DMS79 (cell line): ENCODE measurements at places on chromosomes 11 and 22.

DNA sequence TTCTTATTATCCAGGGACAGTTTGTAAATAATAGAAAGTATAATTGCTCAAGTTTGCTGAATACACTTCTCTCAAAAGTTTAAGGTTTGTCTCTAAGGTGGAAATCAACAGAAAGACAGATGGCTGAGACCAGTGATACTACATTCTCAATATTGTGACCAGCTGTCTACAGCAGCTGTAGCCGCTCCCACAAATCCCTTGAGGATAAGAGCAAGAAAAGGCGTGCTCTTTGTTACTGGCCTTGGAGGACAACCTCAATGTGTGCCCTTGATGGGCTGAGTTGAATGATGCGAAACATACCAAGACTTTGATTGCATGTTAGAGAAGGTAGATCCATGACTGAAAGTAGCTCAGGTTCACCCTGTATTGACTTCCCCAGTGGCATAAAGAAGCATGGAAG lies 6.1 kb downstream of the OR6M1 start:
- DNase-seq = no peak

- DNase-seq = no peak
Measured at GRCh38 chr11:19580646-19581045, 132.0 kb upstream of the NAV2 start.

DNA sequence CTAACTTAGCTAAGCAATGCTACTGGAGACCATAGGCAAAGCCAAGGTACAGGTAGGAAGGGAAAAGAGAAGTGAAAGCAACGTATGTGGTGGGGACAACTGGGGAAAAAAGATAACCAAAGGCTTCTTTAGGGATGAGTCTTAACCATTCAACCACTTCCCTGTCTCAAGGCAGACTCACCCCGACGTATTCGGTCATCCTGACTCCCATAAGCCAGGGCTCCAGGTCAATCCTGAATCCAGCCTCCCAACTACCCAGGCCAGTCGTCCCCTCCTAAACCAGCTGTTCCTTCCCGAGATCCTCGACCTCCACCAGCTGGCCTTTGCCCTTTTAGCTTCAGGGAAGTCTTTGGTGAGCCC lies 330 bp downstream of the ACP2 start:
- DNase-seq = no peak

- no peak for DNase-seq
Measured at GRCh38 chr11:134987223-134987768, 575.3 kb upstream of the B3GAT1 start.

DNA sequence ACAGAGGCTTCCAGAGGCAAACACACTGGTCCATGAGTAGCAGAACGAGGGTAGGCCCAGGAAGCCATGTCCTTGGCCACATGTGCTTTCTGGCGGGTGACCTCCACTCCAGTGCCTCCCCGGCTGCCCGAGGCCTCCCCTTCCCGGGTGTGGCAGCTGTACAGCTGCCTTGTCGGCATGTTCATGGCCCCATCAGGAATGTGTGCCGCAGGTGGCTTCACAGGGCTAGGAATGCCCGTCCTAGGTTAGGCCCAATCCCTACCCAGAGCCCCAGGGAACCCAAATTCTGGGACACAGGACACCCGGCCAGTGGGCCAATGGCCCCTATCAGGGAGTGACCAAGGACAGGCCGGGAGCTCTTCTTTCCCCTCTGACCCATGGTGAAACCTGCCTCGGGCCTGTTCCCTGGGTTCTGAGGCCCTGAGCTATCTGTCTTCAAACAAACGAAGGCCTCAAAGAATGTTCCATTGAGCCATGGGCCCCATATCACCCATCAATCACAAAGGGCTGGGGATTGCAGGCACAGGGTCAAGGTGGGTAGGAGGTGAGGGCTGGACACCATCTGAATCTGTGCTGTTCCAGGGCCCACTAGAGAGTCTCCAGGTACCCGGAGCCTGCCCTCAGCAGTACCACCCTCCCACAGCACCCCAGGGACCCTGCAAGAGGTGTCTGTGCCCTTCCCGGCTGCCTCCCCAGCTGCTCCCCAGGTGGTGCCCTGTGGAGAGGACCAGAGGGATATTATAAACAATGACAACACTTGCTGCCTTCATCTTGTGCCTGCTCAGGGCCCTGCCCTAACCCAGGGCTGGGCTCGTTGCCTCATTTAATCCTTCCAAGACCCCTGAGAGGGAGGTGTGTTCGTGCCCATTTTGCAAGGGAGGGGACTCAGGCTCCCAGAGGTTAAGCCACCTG lies 4.0 kb upstream of the CDKN1C start:
- no peak for DNase-seq

- no peak for DNase-seq
Measured at GRCh38 chr22:26555478-26555877, 34.5 kb downstream of the TPST2 start.

GRCh38 chr11:30652801-30653200 lies 66.6 kb upstream of the MPPED2 start:
- DNase-seq = no peak

GRCh38 chr11:115122274-115122673 lies 381.9 kb downstream of the CADM1 start:
- no peak for DNase-seq

- no peak for DNase-seq
Measured at GRCh38 chr22:29628996-29629902, 25.8 kb downstream of the NF2 start.

- no peak for DNase-seq
Measured at GRCh38 chr11:102643941-102644340, 18.8 kb upstream of the MMP20 start.

- DNase-seq = no peak
Measured at GRCh38 chr11:46465683-46466082, 74.1 kb upstream of the CHRM4 start.

GRCh38 chr11:2444821-2445745 lies at the start of gene KCNQ1:
Gene KCNQ1 (plus strand): TSS chr11:2445008. CDS start chr11:2445099, 91 bp downstream.
- no peak for DNase-seq

DNA sequence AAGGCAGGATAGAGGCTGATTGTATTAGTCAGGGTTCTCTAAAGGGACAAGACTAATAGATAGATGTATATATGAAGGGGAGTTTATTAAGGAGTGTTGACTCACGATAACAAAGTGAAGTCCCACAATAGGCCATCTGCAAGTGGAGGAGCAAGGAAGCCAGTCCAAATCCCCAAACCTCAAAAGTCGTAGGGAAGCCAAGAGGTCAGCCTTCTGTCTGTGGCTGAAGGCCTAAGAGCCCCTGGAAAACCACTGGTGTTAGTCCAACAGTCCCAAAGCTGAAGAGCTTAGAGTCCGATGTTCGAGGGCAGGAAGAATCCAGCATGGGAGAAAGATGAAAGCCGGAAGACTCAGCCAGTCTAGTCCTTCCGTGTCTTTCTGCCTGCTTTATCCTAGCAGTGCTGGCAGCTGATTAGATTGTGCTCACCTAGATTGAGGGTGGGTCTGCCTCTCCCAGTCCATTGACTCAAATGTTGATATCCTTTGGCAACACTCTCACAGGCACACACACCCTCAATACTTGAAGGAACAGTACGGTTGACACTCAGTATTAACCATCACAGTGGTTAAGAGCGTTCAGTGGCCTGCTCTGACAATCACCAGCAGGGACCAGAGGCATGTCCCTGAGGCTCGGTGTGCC lies 135.6 kb downstream of the CSNK2A3 start:
- DNase-seq = no peak

DNA sequence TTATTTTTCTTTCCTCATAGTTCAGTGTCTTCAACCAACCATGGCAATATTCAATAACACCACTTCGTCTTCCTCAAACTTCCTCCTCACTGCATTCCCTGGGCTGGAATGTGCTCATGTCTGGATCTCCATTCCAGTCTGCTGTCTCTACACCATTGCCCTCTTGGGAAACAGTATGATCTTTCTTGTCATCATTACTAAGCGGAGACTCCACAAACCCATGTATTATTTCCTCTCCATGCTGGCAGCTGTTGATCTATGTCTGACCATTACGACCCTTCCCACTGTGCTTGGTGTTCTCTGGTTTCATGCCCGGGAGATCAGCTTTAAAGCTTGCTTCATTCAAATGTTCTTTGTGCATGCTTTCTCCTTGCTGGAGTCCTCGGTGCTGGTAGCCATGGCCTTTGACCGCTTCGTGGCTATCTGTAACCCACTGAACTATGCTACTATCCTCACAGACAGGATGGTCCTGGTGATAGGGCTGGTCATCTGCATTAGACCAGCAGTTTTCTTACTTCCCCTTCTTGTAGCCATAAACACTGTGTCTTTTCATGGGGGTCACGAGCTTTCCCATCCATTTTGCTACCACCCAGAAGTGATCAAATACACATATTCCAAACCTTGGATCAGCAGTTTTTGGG lies at the start of gene OR51T1:
Gene OR51T1, plus strand, starts transcription at position 41 of the 641 bp plus-strand sequence. Its CDS starts 0 bp downstream, at position 41.
- DNase-seq = no peak

DNA sequence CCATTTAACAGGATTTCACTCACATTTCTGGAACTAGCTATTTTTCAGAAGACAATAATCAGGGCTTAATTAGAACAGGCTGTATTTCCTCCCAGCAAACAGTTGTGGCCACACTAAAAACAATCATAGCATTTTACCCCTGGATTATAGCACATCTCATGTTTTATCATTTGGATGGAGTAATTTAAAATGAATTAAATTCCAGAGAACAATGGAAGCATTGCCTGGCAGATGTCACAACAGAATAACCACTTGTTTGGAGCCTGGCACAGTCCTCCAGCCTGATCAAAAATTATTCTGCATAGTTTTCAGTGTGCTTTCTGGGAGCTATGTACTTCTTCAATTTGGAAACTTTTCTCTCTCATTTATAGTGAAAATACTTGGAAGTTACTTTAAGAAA lies 9.2 kb downstream of the PRSS23 start:
- no peak for DNase-seq

DNA sequence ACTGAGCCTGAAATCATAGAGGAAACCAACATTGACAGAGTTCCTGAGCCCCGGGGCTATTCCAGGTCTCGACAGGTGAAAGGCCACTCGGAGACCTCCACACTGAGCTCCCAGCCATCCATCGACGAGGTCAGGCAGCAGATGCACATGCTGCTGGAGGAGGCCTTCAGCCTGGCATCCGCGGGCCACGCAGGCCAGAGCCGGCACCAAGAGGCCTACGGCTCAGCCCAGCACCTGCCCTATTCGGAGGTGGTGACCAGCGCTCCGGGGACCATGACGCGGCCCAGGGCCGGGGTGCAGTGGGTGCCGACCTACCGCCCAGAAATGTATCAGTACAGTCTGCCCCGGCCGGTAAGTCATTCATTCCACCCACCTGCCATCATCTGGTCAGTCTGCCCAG lies 54.9 kb downstream of the C11orf91 start:
- DNase-seq = no peak

DNA sequence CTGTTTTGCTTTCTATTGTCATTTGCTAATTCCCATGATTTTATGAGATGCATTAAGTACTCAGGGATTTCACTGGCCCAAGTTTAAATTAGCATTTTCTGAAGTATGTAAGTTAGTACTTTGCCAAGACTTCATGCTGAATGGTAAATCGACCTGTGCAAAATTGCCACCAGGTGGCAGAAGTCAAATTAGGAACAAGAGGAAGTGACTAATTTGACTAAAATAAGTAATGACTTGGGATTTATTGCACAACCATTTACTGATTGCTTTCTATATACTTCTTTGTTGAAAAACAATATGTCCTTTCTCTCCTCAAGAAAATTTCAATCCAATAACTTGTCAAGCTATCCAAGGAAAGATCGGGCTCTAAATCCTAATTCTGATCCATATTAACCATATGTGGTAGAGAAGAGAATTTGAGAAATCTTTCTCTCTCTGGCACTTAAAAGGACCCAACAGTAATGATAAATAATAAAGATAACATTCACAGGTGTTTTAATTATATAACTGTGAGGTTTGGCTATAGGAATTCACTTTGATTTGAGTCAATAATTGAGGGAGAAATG lies 253.7 kb upstream of the CHORDC1 start:
- DNase-seq = no peak

- DNase-seq = no peak
Measured at GRCh38 chr22:50032941-50033601, 20.5 kb upstream of the IL17REL start.

- no peak for DNase-seq
Measured at GRCh38 chr11:76736773-76737495, 46.2 kb upstream of the TSKU start.

DNA sequence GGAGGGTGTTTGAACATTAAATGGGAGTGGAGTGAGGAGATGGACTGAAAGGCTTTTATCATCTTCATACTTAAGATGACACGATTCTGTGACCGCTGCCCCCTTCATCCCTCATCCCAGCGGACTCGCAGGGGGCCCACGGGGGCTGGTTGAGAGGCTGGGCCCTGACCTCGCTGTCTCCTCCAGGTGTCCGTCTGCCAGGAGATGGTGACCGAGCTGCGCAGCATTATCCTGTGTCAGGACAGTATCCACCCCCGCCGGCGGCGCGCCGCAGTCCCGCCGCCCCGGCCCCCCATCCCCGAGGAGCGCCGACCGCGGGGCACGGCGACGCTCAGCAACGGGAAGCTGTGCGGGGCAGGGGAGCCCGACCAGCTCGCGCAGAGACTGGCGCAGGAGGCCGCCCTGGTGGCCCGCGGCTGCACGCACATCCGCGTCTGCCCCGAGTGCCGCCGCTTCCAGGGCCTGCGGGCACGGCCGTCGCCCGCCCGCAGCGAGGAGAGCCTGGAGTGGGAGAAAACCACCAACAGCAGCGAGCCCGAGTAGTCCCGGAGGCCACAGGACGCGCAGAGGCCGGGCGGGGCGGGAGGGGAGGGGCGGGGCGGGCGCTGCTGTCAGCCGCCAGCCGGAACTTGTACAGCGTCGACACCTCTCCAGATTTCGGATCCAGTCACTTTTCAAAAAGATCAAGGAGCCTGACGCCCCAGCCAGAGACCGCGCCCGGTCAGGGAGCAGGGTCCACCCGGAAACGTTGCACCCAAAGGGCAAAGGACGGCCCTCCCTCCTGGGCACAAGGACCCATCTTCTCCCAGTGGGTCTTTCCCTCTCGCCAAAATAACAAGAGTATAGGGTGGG lies 38.0 kb upstream of the TBCEL start:
- DNase-seq = peak; percentile 62

GRCh38 chr22:48919187-48919590 lies 908.5 kb downstream of the BRD1 start:
- DNase-seq = peak; percentile 58

- no peak for DNase-seq
Measured at GRCh38 chr22:27937453-27937852, 18.4 kb upstream of the PITPNB start.

DNA sequence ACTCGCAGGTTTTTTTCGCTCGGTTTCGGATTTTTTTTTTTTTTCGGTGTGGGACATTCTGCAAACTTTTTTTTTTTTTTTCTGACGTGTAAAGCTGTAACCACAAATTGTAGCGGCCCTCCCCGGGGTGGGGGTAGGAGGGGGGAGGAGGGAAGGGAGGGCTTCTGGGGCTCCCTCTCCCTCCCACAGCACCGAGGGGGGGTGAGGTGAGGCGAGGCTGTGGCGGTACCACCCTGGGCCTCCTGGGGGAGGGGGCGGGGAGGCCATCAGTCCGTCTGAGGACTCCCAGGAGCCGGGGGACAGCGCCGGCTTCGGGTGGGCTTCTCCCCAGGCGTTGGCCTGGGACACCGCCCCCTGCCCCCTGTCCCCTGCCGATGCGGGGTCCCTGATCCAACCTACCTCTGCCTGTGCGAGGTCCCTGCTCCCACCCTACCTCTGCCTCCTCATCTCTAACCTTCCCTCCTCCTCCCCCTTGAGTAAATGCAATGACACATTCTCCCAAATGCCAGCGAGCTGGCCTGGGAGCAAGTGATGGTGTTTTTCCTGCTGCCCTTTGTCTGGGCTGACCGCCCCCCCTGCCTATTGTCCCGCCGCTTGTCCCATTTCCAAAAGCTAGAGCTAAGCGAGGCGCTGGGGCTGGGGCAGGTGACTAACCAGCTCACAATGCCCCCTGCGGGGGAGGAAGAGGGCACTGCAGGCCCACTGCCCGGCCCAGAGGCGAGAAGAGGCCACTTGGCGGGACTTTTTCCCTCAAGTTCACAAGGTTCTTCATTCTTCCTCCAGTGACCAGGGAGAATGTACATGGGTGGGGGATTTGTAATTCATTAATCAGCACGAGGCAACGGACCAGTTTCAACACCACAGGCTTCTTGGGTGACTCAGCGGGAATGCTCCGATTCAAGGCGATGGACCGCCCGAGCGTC lies 511 bp upstream of the CLCF1 start:
- DNase-seq = no peak
